ENCODE measurements at places on chromosomes 2 and 18. TPM values are rescaled to one million over a fixed set of nuclear protein-coding genes. Genes with fewer than 3 reads are reported as not detected.

The TPGS2 gene
- 388 TPM for polyA plus RNA-seq

The KIF5C gene
- polyA plus RNA-seq, result 0.03 TPM

The ACVR1C gene
- 0.20 TPM for polyA plus RNA-seq

The LYPD6 gene
- 2.4 TPM for polyA plus RNA-seq

The ZRANB3 gene
- 6.3 TPM for polyA plus RNA-seq

The TMEFF2 gene
- polyA plus RNA-seq, result not detected
